Myocyte (in vitro differentiated cells): ENCODE measurements at places on chromosomes 12 and 14. TPM values are rescaled to one million over a fixed set of nuclear protein-coding genes. Genes with fewer than 3 reads are reported as not detected.

The PRH2 gene
- total RNA-seq = not detected in 2 replicates

The C3AR1 gene
- 0.08 TPM in 1 of 2 replicates, not detected in the other for total RNA-seq

The SP1 gene
- total RNA-seq = 28.9 and 35.6 TPM in 2 replicates

The LTB4R gene
- 0.67 and 0.68 TPM in 2 replicates for total RNA-seq

The GPR84 gene
- total RNA-seq = not detected in 2 replicates

The DLGAP5 gene
- total RNA-seq = 0.27 and 0.94 TPM in 2 replicates

The LMO3 gene
- total RNA-seq = 50.6 and 57.6 TPM in 2 replicates

GRCh38 chr12:130835011-130835410 is 4.0 kb downstream of the STX2 start:
- no peak for DNase-seq

- no peak for DNase-seq
These were observed 1.1 kb downstream of the ANGEL1 start for GRCh38 chr14:76811561-76811960.

GRCh38 chr14:95228240-95228639 is 70.9 kb upstream of the DICER1 start:
- no peak for DNase-seq

- peak; percentile 33 for DNase-seq
These were observed 485.7 kb downstream of the ZFP36L1 start for GRCh38 chr14:68306934-68307789.

GRCh38 chr14:94612580-94613554 is 676 bp downstream of the SERPINA3 start:
- no peak for DNase-seq

DNA sequence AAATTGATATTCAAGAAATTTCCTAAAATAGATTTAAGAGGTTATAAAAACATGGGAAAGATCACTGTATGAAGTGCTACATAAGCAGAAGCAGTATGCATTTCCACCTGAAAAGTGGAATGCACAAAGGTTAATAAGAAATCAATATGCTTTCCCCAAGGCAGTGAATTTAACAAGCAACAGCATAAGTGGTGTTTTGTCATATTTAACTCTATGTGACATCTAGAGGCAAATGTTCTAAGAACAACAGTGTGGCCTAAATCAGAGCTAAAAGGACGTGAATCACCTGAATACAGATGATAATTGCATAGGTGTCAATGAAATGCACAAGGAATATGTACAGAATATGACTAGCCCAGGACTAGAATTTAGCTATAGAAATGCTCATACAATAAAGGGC is 49.5 kb downstream of the SLC2A13 start:
- DNase-seq = no peak

DNA sequence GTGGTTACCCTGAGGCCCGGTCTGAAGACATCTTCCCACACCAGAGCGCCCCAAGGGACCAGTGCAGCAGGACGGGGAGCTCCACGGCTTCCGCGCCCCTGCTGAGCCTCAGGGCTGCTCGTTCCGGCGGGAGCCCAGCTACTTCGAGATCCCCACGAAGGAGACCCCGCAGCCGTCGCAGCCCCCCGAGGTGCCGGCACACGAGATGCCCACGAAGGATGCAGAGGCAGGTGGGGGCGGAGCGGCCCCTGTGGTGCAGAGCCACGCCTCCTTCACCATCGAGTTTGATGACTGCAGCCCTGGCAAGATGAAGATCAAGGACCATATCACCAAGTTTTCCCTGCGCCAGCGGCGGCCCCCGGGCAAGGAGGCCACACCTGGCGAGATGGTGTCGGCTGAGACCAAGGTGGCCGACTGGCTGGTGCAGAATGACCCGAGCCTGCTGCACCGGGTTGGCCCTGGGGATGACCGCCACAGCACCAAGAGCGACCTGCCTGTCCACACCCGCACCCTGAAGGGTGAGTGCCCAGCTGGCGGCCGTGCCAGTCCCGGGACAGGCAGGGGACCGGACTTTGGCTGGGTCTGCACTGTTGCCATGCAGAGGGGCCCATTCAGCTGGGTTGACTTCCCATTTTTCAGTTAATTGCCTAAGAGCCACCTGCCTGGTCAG is 18.1 kb downstream of the CEP170B start:
- DNase-seq = no peak

- DNase-seq = no peak
These were observed 41.7 kb upstream of the ANO4 start for GRCh38 chr12:100752841-100753240.

DNA sequence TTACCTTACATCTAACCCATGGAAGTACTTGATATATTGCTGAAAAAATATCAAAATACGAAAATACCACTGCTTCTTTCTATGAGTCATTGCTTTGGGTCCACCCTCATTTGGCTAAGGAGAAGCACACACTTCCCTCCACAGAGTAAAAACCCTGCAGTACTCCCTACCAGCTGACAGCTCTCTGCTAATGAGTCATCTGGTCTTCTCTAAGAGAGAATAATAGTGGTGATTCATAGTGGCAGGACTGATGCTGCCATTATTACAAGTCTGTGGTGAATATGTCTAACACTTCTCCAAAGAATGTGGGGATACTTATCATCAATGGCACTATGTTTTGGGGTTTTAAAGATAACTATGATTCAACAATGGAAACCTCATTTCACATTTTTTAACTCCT is 90.7 kb downstream of the PPFIA2 start:
- DNase-seq = peak; percentile 38

- DNase-seq = peak; percentile 30
These were observed 25.5 kb downstream of the NKX2-8 start for GRCh38 chr14:36556811-36557433.

DNA sequence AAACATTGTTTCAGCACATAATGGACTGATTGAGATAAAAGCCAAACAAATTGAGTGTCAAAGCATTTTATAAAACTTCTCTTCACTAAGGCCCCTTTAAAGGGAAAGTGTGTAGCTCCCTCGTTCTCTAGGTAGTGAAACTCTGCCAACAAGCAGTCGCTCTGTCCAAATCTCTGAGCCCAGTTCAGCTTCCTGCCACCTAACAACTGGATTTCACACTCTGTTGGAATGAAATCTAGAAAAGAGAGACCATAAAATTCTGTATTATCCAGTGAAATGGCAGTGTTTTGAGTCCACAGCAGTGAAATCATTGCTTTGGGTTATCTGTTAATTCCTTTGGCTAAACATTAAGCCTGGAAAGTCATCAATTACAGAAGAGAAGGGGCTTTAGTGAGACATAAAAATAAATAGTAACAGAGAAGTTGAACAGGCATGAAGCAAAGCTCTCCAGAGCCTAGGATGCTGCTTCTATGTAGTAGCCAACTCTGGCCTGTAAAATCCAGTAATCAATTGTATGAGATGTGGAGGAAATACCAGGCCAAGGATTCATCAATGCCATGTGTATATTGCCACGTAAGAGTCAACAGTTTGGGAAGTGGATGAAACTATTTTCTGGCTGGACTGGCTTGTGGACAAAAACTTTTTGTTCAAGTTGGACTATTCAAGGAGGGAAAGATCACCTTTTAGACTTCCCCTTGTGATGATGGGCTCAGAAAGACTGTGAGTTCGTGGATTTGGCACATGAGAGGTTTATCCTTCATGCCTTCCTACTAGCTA is 122.5 kb downstream of the WIF1 start:
- DNase-seq = no peak

- no peak for DNase-seq
These were observed 12.3 kb downstream of the CCDC88C start for GRCh38 chr14:91405241-91405721.

DNA sequence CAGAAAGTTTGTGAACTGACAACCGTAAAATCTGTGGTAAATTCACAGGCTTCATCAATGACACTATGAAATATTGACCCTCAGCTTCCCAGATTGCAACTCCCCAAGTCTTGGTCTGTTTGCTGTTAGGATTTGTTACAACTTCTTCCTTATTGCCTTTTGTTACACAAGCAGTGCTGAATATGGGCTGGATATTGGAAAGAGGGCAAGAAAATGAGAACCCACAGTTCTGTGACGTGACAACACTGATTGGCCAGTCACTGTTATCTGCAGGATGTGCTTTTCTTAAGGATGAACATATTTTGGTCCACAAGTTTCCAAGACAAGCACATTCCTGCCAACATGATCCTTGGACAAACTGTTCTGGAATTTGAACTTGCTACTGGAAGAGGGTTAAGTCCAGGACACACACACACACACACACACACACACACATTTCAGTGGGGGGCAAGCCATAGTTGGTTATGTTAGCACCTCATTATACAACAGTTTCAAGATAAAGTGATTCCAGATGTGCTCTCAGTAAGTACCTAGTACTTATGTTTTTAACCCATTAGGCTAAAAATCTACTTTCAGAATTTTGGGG is 16.6 kb upstream of the SLC38A2 start:
- DNase-seq = no peak

GRCh38 chr12:116538076-116538591 is 21.0 kb upstream of the MAP1LC3B2 start:
- DNase-seq = no peak

DNA sequence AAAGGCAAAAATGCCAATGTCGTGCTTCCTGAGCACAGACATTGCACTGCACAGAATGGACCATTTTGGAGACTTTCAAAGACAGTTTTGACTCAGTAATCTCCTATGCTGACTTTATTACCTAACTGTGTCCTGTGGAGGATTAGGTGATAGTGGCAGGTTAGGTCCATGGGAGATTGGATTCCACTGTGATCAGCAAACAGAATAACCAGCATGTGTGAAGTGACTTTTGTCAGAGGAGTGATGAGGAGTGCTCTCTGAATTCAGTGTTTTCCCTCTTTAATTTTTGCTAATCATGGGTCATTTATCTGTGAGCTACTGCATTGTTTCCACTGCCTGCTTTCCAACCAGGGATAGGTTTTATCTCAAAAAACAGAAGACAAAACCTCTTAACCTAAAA is 662.5 kb downstream of the DIO2 start:
- no peak for DNase-seq

DNA sequence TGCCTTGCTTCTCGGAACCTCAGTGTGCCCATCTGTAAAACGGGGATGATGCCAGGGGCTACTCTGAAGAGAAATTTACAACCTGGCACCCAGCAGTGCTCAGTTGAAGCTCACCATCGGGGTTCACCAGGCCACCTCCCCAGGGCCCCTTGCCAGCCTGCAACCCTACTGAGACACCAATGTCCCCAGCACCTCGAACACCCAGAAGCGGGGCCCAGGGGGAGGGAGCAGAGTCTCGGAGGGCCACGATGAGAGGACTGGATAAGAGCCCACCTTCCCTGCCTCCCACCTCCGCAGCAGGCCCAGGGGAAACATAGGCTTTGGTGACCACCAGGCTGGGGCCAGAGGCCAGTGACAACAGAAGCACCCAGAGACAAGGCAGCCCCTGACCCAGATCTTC is 22.4 kb downstream of the NCOR2 start:
- DNase-seq = no peak

GRCh38 chr12:91144053-91144452 is 32.8 kb upstream of the LUM start:
- no peak for DNase-seq

GRCh38 chr12:56007564-56008559 is 10.8 kb downstream of the SUOX start:
- DNase-seq = peak; percentile 17

GRCh38 chr12:124823272-124823970 is 40.2 kb downstream of the SCARB1 start:
- DNase-seq = no peak

DNA sequence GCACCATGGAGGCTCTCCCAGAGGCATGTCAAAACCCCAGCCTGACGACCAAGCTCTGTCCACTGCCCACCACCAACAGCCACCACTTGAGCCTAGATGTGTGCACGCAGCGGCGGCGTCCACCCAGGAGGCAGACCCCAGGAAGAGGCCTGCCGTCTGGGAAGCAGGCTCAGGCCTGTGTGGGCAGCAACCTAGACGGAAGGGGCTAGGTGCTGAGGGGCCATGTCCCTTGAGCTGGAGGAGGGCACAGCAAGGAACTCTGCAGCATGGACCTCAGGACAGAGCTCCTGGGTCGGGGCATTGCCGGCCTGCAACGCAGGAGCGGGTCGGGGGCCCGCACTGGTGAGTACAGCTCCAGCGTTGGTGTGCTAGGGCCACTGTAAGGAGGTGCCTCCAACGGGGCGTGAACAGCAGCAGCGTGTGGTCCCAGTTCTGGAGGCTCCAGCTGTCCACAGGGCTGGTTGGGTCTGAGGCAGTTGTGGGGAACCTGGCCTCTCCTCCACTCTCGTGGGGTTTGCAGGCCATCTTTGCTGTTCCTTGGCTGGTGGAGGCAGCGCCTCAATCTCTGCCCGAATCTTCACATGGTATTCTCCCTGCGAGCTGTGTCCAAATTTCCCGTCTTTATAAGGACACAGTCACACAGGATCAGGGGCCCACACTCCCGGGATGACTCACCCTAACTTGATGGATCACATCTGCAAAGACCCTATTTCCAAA is 20.5 kb downstream of the ZBTB42 start:
- DNase-seq = no peak

DNA sequence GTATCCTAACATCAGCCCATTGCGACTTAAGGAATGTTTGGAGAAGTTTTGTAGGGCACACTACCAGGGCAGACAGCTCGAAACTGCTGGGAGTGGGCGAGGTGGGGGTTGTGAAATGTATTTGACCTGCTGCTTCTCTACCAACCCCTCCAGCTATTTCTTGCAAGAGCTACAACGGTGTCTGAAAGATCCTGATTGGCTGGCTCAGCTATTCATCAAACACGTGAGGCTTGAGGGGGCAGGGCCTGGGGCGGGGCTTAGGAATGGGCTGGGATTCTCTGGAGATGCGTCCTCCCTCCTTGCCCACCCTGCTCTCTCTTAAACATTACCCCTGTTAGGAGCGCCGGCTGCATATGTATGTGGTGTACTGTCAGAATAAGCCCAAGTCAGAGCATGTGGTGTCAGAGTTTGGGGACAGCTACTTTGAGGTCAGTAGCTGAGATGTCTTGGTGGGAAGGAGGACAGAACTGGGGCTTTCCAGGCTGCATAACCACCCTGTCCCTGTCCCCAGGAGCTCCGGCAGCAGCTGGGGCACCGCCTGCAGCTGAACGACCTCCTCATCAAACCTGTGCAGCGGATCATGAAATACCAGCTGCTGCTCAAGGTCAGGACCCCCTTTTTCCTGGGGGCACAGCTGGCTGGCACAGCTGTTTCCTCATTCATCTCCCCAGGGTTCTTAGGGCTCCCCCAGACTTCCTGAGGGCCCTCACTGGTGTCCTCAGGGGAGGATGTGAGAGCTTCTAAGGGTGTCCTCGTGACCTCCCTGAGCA is 3.1 kb downstream of the ARHGEF25 start:
- no peak for DNase-seq

- DNase-seq = no peak
These were observed 50.8 kb downstream of the RPS6KA5 start for GRCh38 chr14:91009501-91010152.

GRCh38 chr12:105192624-105193225 is 43.2 kb downstream of the APPL2 start:
- DNase-seq = no peak

GRCh38 chr12:51755251-51755650 is 93.3 kb downstream of the FIGNL2 start:
- no peak for DNase-seq

DNA sequence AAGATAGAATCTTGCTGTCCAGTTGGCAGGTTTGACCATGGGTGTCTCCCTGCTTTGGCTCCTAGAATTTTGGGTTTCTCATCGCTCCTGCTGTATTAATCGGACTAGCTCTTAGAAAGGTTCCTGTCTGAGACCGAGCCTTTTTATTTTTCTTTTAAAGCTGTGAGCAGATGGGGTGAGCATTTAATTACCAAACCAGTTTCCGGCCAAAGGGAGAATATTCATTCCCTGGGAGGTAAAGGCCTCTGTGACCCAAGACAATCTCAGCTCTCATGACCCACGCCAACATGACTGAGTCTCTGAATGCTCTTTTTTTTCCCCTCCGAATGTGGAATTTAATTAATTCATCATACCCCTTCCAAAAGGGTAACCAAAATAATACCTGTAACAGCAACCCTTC is 464.7 kb upstream of the TMEM132C start:
- DNase-seq = no peak

- DNase-seq = no peak
These were observed 50.2 kb downstream of the SLC8B1 start for GRCh38 chr12:113284751-113285150.
